ENCODE measurements at places on chromosomes 2 and 18. TPM values are rescaled to one million over a fixed set of nuclear protein-coding genes. Genes with fewer than 3 reads are reported as not detected.
A peak's percentile ranks its signal among the peaks of the same experiment; 100 is the strongest.

- DNase-seq: no peak
Measured at GRCh38 chr2:216700088-216700567, 4.8 kb upstream of the IGFBP5 start.

GRCh38 chr18:75678627-75679026 is 251.1 kb upstream of the SMIM21 start:
- no peak for DNase-seq

- DNase-seq: peak; percentile 79
Measured at GRCh38 chr18:48979944-48980890, 29.5 kb upstream of the SMAD7 start.

- DNase-seq: no peak
Measured at GRCh38 chr2:221600388-221600787, 28.3 kb upstream of the EPHA4 start.

DNA sequence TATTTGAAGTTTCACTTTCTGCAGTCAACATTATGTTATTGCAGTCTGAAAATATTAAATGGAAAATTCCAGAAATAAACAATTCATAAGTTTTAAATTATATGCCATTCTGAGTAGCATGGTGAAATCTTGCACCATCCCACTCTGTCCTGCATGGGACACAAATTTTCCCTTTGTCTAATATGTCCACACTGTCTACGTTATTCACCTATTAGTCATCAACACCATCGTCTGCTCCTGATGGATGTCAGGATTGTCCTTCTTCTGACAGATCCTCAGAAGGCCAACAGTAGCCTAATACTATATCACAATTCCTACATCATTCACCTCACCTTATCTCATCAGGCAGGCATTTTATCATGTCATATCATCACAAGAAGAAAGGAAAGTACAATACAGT is 163.1 kb downstream of the TXNL1 start:
- DNase-seq: peak; percentile 32

DNA sequence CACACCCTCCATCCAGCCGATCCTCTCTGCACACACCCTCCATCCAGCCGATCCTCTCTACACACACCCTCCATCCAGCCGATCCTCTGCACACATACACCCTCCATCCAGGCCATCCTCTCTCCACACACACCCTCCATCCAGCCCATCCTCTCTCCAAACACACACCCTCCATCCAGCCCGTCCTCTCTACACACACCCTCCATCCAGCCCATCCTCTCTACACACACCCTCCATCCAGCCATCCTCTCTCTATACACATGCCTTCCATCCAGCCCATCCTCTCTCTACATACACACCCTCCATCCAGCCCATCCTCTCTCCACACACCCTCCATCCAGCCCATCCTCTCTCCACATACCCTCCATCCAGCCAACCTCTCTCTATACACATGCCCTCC is 83.1 kb downstream of the EIPR1 start:
- DNase-seq: no peak

GRCh38 chr2:155310589-155310988 is 612.1 kb downstream of the KCNJ3 start:
- DNase-seq: peak; percentile 16

DNA sequence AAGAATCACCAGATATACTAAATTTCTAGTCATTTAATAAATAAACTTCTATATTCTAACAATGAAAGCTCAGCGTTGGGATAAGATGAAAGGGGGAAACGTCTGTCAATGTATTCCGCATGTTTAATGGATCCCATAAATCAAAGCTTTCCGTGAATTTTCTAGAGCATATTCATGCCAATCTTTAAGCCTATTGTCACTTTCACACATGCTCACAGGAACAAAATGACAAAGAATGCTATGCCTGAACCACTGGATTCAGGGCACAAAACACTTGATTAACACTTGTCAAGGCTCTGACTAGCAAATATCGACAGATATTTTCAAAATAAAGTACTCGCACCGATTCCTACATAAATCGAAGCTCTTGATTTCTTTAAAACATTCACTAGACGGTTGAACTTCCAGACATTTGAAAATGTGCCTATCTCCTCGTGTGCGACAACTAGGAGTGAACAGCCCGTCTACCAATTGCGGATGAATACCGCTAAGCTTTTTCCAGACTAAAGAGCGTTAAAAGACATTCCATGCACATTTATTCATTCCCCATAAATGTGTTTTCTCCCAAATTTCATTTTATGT is 1.8 kb downstream of the TLK1 start:
- peak; percentile 8 for DNase-seq

DNA sequence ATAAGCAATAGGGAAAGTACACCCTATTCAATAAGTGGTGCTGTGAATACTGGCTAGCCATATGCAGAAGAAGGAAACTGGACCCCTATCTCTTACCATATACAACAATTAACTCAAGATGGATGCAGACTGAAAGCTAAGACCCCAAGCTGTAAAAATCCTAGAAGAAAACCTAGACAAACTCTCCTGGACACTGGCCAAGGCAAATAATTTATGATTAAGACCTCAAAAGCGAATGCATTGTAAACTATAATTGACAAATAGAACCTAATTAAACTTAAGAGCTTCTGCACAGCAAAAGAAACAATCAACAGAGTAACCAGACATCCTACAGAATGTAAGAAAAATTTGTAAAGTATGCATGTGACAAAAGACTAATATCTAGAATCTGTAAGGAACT is 41.1 kb upstream of the ASXL3 start:
- DNase-seq: no peak

DNA sequence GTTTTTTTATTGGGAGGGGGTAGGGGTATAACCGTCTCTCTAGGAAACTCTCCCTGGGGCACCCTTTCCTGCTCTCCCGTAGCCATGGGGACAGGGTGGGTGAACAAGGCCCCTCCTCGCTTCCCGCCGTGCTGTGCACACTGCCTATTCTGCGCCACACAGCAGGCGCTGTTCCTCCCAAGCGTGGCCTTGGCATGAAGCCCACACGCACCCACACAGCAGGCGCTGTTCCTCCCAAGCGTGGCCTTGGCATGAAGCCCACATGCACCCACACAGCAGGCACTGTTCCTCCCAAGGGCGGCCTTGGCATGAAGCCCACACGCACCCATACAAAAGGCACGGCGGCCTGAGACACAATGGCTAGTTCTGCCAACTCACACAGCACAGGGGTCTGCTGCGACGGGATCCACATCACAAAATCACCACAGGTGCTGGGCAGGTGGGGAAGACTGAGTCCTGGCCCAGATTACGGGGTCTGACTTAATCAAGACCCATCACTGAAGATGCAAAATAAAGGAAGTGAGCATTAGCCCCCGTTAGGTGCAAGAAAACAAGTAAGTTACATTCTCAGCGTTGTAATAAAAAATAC is 46.6 kb upstream of the TPO start:
- DNase-seq: no peak

DNA sequence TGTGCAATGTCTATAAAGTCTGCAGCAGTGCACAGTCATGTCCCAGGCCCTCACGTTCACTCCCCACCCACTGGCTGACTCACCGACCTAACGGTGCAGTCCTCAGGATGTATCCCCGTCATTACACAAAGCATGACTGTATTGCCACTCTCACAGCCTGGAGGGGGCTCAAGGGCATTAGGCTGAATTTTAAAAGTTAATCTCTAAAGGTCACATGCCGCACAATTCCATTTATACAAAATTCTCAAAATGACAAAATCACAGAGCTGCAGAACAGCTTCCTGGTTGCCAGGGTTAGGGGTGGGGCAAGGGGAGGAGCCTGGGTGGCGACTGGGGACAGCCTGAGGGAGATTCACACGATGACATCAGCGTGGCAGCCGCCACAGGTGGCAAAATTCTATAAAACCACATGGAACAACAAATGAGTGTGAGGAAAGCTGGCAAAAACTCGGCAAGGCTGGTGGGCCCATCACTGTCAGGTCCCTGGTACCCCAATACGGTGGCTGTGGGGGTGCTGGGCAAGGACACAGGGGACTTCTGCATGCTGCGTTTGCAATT is 97.6 kb downstream of the NDUFA10 start:
- peak; percentile 93 for DNase-seq

- peak; percentile 62 for DNase-seq
Measured at GRCh38 chr2:162732946-162733698, 105.4 kb downstream of the KCNH7 start.

DNA sequence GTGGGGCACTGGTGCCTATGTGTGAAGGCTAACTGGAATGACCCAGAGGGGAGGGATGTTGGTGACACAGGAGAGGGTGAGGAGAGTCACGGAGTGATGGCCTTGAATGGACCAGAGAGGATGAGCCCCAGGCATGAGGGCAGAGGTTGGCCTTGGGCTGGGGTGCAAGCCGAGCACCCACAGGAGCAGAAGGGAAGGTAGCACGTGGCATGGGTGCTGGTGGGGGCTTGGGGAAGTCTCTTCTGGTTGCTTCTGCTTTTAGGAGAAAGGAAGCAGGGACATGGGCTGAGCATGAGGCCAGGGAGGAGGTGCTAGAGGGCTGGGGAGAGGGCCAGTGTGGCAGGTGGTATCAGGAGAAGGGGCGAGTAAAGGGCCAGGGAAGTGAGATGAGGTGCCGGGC is 183.8 kb downstream of the DYSF start:
- no peak for DNase-seq

GRCh38 chr2:99862566-99862965 is 279.8 kb downstream of the AFF3 start:
- no peak for DNase-seq

GRCh38 chr2:47518497-47519146 is 115.7 kb downstream of the MSH2 start:
- no peak for DNase-seq

DNA sequence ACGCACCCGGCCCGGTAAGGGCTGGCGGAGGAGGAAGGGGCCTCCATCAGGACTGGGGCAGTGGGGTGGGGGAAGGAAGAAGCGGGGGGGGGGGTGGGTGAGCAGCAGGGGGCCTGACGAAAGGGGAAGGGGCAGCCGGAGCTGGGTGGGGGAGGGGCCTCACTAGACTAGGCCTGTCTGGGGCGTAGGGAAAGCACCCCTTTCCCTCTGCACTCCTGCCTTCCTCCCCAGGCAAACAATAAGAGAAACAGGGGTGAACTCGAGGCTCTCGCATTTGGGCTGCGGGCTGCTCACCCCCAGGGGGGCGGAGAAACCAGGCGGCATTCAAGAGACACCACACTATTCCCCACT is 82.7 kb upstream of the POMC start:
- DNase-seq: no peak

- DNase-seq: no peak
Measured at GRCh38 chr18:44541159-44541558, 139.5 kb upstream of the SETBP1 start.

DNA sequence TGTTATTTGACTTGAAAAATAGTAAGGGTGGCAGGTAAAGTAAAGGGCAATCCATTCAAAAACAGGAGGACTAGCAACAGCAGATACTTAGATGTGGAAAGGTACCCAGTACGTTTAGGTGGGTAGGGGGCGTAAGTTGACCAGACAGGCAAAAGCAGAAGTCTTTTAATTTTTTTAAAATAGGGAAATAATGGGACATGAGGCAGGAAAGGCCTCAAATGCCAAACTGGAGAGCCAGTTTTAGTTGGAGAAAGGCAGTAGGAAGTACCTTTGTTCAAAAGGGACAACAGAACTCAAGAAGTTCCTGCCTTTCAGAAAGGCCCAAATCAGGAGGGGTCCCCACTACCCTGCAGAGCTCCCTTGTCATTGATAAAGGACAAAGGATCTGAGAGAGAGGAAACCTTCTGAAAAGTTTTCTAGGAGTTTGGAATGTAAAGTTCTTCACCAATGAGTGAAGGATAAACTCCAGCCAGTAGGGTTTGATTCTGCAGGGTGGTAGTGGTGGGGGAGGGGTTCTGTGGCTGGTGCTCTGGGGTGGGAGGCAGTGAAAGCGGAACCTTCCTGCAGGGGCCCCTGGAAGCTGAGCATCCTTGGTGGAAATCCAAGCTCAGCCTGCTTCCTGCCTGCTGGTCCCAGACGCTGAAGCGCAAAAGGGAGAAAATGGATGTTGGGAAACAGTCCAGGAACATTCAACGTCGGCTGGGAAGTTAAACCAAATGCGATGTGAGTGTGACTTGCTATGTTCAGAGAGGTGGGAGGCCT is 40.1 kb downstream of the TMEM17 start:
- DNase-seq: no peak

- no peak for DNase-seq
Measured at GRCh38 chr2:49686291-49686690, 532.0 kb upstream of the FSHR start.

GRCh38 chr2:188291617-188292347 is at the start of gene GULP1:
GULP1 (plus strand) TSS chr2:188291874; CDS start chr2:188477703, 185,829 bp downstream.
- peak; percentile 71 for DNase-seq

GRCh38 chr2:74491648-74492544 is 7.5 kb downstream of the LBX2 start:
- no peak for DNase-seq

- peak; percentile 10 for DNase-seq
Measured at GRCh38 chr2:237980751-237981150, 13.9 kb downstream of the UBE2F start.

- peak; percentile 82 for DNase-seq
Measured at GRCh38 chr2:28507796-28508764, 12.2 kb downstream of the PLB1 start.

DNA sequence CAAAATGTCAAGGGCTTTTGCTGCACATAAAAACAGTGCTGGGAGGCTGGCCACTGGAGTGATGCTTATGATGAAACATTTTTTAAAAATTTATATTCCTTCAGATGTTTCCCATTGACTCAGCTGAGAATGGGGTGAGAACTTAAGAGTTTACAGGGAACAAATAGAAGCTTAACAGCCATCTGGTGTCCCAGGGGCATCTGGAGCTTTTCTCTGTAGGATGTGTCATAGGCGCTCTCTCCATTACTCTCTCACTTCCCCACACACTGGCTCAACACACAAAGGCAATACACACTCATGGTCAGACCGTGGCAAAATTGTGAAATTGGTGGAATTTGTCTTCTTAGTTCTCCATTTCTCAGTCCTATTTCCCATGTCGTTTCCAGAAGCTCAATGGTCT is 783.1 kb upstream of the LRRTM1 start:
- no peak for DNase-seq

Gene GKN2
- total RNA-seq: not detected

Gene CRIM1
- total RNA-seq: 113 TPM

Gene CTIF
- total RNA-seq: 18.9 TPM

Gene SPATS2L
- 158 TPM for total RNA-seq

Gene CRACDL
- total RNA-seq: not detected

Gene INPP5D
- 1.0 TPM for total RNA-seq

Gene TUBA3E
- total RNA-seq: 11.1 TPM

Gene AMER3
- total RNA-seq: not detected

Gene GPR39
- total RNA-seq: 6.9 TPM

Gene EDAR
- total RNA-seq: not detected

Gene CEP192
- total RNA-seq: 21.6 TPM

Gene SLC4A3
- total RNA-seq: 5.8 TPM

Gene KCNF1
- total RNA-seq: 0.07 TPM

Gene CGREF1
- total RNA-seq: 0.26 TPM

Gene TMEM131
- total RNA-seq: 9.7 TPM

Gene TMEM163
- 1.0 TPM for total RNA-seq

Gene ADCYAP1
- total RNA-seq: not detected
